ENCODE measurements at places on chromosomes 2 and 18.

DNA sequence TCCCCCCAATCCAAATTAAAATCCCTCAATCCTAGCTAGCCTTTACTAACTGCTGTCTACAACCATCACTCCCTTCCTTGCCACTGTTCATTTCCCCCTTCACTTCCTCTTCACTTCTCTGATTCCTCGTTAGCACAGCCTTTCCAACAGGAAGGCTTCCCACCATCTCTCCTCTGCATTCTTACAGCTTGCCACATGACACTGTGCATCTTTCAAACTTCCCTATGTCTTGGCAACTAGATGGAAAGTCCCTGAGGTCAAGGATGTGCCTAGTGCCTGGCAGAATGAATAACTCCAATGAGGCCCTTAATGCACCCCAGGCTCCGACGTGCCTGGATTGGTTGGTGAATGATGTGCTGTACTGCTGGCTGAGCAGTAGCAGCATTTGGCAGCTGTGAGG is 15.2 kb downstream of the SAP130 start:
- no peak for DNase-seq

GRCh38 chr2:64250063-64250462 is 105.8 kb upstream of the PELI1 start:
- no peak for DNase-seq

- no peak for DNase-seq
These were observed 18.4 kb upstream of the B3GNT2 start for GRCh38 chr2:62177392-62178049.

DNA sequence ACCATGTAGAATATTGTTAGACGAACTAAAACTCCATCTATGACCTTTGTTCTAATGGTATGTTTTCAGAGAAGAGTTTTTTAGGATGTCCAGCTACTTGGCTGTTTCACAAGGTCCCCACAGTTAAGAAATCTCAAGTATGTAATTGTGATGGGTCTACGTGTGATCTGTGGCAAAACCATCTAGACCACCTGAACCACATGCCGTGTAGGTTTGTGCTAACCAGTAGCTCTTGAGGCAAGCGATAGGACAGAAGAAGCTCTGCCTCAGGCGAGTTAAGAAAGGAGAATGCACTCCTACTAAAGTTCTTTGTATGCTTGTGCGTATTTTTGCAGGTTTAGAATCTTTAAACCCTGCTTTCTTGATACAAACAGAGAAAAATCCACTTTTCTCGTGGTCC is 13.2 kb downstream of the ZCCHC2 start:
- no peak for DNase-seq

DNA sequence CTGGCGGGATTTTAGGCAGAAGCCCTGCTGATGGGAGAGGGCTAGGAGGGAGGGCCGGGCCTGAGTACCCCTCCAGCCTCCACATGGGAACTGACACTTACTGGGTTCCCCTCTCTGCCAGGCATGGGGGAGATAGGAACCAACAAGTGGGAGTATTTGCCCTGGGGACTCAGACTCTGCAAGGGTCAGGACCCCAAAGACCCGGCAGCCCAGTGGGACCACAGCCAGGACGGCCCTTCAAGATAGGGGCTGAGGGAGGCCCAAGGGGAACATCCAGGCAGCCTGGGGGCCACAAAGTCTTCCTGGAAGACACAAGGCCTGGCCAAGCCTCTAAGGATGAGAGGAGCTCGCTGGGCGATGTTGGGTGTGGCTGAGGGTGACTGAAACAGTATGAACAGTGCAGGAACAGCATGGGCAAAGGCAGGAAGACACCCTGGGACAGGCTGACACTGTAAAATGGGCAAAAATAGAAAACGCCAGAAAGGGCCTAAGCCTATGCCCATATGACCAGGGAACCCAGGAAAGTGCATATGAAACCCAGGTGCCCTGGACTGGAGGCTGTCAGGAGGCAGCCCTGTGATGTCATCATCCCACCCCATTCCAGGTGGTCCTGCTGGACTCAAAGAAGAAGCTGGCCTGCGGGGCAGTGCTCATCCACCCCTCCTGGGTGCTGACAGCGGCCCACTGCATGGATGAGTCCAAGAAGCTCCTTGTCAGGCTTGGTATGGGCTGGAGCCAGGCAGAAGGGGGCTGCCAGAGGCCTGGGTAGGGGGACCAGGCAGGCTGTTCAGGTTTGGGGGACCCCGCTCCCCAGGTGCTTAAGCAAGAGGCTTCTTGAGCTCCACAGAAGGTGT is 8.5 kb downstream of the PROC start:
- DNase-seq = no peak

- DNase-seq = no peak
These were observed 140.0 kb downstream of the ZEB2 start for GRCh38 chr2:144379851-144380311.

DNA sequence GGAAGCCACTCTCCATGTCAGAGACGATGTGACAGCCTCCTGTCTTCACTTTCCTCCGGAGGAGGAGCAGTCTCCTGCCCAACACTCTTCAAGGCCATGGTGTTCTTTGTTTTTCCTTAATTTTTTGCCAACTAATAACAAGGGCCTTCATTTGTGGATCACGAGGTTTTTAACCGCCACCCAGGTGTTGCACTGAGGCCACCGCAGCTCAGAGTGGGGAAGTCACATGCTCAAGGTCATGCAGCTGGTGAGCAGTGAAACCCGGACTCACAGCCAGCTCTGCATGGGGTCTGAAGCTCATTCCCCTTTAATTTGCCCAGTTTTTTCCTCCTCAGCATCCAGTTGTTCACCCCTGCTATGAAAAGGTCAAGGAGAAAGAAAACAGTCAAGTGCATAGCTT is 19.6 kb downstream of the ENOSF1 start:
- no peak for DNase-seq

- no peak for DNase-seq
These were observed 17.3 kb upstream of the TAF4B start for GRCh38 chr18:26208977-26209376.

Measured in HTR-8/SVneo (cell line).